Stimulated activated CD4-positive, alpha-beta T cell treated with anti-CD3 and anti-CD28 coated beads, Interleukin-4, amount 100 ng/mL, for 48 hours (primary cell): ENCODE measurements at places on chromosomes 5 and 9.

DNA sequence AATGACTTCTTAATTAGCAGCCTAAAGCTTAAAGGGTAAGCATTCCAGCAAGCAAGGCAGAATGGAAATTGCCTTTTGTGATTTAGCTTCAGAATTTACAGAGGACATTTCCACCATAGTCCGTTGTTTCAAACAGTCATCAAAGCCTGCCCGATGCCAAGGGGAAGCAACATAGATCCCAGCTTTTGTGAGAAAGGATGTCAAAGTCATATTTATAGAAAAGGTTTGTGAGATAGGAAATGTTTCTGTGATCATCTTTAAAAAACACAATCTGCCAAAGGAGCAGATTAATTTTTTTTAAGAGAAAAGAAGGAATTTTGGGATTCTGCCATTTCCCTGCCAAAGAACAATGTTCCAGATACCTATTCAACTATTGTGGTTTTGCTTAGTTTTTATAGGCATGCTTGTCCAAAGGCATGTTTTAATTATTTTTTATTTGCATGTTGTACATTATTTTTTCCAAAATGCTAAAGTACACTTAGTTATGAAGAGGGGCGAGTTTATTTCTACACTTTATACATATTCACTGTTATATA lies 346.9 kb downstream of the ZNF608 start:
- no peak for DNase-seq

DNA sequence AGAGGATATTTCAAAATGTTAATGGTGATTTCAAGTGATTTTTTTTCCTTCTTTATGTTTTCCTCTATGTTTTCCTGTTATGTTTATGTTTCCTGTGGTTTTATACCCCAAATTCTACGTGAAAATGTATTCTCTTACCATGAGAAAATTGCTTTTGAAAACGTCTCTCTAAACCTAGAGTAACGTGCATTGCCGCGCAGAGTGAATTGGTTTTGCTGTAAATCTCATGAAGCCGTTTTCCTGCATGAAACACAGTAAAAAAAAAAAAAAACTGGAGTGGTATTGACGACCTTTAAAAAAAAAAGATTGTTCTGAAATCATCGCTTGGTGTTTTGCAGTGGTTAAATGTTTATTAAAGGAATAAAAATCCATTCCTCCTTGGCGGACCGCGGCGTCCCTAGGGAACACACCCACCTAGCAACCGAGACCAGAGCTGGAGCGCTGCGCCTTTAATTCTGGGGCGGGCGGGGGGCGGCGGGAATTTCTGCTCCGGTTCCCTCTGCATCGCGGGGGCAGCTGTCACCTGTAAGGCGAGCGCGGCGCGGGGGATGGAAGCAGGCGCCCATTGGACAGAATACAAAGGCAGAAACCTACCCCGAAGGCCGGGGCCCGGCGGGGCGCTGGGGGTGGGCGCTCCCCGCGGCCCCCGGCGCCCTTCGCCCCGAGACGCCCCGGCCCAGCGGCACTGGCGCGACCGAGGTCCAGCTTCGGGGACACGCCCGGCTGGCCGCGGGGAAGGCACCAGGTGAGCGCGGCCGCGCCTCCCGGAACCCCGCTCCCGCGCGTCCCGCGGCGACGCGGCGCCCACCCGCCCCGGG lies at the start of gene SOWAHA:
Gene SOWAHA, plus strand, starts transcription at position 522 of the 818 bp plus-strand sequence. CDS start 320 bp downstream, outside the sequence.
- no peak for DNase-seq

DNA sequence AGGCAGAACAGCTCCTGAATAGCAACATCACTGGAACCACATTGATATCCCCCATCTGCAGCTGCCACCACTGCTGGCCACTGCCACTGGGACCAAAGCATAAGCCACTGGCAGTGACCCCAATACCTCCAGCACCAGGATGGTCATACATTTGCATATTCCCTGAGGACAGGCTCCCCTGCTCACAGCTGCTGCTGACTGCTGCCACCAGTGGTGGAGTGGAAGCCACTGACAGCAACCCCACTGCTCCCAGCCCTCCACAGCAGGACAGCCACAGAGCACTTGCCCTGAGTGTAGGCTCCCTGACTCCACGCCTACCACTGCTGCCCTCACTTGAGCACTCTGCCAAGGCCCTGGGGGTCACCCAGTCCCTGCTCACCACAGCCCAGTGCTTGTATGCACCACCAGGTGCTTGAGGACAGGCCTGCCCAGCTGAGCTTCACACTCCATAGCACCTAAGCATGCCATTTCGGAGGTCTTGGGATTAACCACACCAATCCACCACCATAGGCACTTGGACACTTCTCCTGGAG lies 327.4 kb upstream of the RPS23 start:
- DNase-seq, result no peak

GRCh38 chr9:370086-370485 lies 155.4 kb downstream of the DOCK8 start:
- DNase-seq, result no peak

- no peak for DNase-seq
Observed at GRCh38 chr9:14752271-14752670, 29.7 kb upstream of the CER1 start.

DNA sequence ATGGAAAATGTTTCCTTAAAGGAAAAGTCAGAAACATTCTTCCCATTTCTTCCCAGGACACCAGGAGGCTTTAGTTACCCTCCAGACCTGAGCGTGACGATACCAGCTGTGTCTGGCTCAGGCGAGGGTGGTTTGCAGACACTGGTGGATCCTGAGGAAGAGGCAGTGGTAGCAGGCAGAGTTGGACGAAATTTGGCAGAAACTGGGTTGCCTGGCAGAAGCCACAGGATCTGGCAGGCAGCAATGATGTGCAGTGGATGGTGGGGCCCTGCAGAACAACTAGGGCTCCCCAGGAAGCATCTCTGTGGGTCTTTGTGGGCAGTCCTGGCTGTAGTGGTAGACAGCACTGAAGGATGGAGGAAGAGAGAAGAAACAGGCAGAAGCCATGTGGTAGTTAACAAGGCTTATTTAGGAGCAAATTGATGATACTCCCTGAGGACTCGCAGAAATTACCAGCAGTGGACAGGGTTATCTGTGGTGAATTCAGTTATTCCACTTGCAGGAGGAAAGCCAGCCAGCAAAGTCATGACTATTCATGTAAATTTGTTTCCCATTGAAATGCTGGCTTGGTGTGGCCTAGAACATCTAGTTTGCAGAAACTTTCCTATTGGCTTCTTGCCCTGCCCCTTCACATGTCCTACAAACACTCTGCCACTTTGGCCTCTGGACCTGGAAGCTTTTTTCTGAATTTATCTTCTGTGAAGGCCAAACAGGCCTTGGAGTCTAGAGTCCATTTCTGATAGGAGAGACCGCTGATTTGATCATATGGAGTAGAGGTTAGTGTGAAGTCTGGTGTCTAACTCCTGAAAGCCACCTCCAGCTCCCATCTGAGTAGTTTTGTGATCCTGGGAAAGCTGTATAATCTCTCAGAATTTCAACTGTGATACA lies 212.0 kb downstream of the DMRT2 start:
- no peak for DNase-seq

DNA sequence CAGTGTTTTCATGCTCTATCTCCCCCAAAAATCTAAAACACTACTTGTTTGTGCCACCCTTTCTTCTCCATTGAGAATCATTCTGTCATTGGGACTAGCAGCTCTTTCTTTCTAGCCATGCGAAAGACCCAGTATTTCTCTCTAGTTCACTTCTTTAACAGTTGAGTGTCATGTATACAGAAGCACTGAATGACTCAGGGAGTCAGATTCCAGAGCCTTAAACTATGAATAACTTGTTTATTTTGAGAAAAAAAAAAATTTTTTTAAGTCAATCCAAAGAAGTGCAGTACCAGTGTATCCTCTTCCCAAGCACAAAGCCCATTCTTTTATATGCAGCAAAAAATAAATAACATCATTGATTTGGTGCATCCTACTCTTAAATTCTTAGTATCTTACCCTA lies 415.4 kb upstream of the GRAMD2B start:
- no peak for DNase-seq

GRCh38 chr5:72244862-72245371 lies 75.1 kb downstream of the MRPS27 start:
- DNase-seq, result no peak

GRCh38 chr5:172573986-172574870 lies 66.8 kb upstream of the NEURL1B start:
- DNase-seq, result no peak

- no peak for DNase-seq
Observed at GRCh38 chr5:157115012-157115411, 6.2 kb upstream of the HAVCR2 start.
